ENCODE measurements at places on chromosomes 2 and 18. TPM values are rescaled to one million over a fixed set of nuclear protein-coding genes. Genes with fewer than 3 reads are reported as not detected.

DNA sequence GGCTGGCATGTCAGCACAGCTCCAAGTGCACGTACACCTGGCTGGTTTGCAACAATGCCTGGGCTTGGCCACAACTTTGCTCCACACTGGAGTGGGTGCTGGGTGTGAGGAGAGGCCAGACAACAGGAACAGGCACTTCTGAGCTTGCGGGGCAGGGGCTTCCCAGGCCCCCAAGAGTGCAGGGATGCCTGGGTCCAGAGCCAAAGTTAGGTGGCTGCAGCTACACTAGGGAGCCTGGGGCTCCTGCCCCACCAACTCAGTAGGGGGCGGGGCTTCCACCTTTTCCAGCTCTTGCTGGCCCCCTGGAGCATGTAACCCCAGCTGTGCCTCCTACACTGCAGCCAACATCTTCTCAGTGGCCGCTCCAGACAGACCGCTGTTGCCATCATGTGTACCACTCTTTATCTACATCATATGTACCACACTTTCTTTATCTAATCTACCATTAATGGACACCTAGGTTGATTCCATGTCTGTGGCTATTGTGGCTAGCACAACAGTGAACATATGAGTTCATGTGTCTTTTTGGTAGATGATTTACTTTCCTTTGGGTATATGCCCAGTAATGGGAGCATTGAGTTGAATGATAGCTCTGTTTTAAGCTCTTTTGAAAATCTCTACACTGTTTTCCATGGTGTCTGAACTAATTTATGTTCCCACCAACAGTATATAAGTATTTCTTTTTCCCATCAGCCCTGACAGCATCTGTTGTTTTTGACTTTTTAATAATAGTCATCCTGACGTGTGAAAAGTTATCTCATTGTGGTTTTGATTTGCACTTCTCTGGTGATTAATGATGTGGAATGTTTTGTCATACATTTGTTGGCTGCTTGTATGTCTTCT is 87.9 kb downstream of the ZNF804A start:
- DNase-seq: no peak

GRCh38 chr18:48553236-48553635 is 14.4 kb downstream of the CTIF start:
- DNase-seq: no peak

DNA sequence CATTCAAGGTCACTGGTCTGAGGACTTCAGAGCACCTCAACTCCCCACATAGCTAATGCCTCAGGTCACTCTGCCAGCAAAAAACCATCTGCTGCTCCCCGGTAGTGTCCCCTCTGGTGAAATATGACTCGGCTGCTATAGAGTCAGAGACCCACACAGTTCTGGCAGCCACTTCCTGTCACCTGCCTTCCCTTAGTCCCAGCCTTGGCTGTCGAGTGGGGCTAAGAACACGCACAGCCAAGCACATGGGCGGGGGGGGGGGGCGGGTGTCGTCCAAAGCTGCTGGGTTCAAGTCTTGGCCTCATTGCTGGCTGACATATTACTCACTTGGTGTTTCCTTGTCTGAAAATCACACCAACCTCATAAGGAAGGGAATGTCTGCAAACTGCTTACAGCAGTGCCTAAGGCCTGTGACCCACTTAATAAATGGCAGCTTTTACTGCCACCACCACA is 37.5 kb downstream of the POLR1A start:
- no peak for DNase-seq

- no peak for DNase-seq
These were observed 107.9 kb downstream of the B3GNT2 start for GRCh38 chr2:62303788-62304187.

DSG1 gene
- total RNA-seq: 0.89 TPM

Measured in Right ventricle myocardium superior (tissue), 1 donor.